ENCODE measurements at places on chromosomes 12 and 14.

- DNase-seq: no peak
Observed at GRCh38 chr14:56860441-56860840, 50.2 kb upstream of the OTX2 start.

DNA sequence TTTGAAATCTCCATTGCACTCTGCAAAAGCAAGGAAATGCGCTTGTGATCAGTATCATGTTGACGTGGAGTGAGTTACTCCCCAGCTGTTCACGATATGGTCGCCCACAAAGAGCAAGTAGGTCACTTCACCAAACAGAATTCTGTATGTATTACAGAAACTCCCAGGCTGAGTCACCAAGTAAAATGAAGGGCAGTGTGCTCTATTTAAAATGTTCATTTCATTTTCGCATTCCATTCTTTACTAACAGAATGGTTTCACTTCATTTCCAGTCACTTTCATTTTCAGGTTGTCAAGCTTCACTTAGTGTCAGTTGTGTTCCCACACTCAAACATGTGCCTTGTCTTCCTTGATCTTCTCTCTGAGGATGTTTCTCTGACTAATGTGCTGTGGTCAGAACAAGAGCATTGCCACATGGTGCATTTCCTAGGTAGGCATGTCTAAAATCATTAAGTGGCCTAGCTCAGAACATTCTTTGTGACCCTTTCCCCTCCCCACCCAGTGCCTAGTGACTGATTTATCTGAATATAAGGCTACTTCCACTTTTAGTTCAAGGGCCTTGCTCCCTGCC, 391.2 kb downstream of the RAD51B start:
- peak; percentile 73 for DNase-seq

- no peak for DNase-seq
Observed at GRCh38 chr12:120121766-120122293, 5.3 kb upstream of the RAB35 start.

GRCh38 chr14:103904493-103905107, 23.7 kb upstream of the TDRD9 start:
- no peak for DNase-seq
